Activated T-cell treated with anti-CD3 and anti-CD28 coated beads, Interleukin-2, amount 50 U/mL, for 72 hours (primary cell): ENCODE measurements at places on chromosomes 2 and 18. TPM values are rescaled to one million over a fixed set of nuclear protein-coding genes. Genes with fewer than 3 reads are reported as not detected.

Gene MTIF2
- 55.7 TPM for total RNA-seq

Gene LRRC30
- total RNA-seq: not detected

Gene ANKRD36
- 36.1 TPM for total RNA-seq

- H3K27ac ChIP-seq: no peak overlapping the region
- DNase-seq: no peak
- no peak overlapping the region for H3K4me3 ChIP-seq
- no peaks in the 10 kb centered on the region for H3K36me3 ChIP-seq
- no peaks in the 10 kb centered on the region for H3K27me3 ChIP-seq
- no peaks in the 10 kb centered on the region for H3K4me1 ChIP-seq
Observed at GRCh38 chr18:34600158-34600557, 109.9 kb upstream of the DTNA start.

DNA sequence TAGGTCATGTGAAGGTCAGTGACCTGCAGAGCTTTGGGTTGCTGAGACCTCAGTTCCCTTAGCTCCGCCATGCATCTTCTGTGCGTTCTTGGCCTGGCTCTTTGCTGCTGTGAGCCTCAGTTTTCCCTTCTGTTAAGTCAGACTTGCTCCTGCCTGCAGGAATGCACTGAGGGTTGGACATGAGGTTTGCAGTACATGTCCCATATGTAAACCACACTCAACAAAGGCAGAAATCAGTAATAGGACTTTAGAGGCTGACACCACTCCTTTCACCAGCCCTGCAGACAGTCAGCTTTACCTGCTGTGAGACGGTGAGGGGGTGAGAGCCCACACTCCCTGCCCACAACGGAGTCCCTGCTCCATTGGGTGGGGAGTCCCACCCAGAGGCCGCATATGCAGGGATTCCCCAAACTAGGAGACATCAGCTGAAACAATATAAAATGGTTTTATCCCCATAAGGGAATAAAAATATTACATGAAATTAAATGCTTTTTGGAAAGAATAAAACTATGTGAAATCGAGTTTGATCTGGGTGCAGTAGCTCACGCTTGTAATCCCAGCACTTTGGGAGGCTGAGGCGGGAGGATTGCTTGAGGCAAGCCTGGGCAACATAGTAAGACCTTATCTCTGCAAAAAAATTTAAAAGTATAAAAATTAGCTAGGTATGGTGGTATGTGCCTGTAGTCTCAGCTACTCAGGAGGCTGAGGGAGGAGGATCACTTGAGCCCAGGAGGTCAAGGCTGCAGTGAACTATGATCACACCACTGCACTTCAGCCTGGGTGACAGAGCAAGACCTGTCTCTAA lies 55.1 kb downstream of the MYO7B start:
- H3K36me3 ChIP-seq: no peaks in the 10 kb centered on the region
- DNase-seq: no peak
- H3K27me3 ChIP-seq: no peaks in the 10 kb centered on the region
- no peak overlapping the region for H3K27ac ChIP-seq
- H3K4me3 ChIP-seq: no peak overlapping the region

DNA sequence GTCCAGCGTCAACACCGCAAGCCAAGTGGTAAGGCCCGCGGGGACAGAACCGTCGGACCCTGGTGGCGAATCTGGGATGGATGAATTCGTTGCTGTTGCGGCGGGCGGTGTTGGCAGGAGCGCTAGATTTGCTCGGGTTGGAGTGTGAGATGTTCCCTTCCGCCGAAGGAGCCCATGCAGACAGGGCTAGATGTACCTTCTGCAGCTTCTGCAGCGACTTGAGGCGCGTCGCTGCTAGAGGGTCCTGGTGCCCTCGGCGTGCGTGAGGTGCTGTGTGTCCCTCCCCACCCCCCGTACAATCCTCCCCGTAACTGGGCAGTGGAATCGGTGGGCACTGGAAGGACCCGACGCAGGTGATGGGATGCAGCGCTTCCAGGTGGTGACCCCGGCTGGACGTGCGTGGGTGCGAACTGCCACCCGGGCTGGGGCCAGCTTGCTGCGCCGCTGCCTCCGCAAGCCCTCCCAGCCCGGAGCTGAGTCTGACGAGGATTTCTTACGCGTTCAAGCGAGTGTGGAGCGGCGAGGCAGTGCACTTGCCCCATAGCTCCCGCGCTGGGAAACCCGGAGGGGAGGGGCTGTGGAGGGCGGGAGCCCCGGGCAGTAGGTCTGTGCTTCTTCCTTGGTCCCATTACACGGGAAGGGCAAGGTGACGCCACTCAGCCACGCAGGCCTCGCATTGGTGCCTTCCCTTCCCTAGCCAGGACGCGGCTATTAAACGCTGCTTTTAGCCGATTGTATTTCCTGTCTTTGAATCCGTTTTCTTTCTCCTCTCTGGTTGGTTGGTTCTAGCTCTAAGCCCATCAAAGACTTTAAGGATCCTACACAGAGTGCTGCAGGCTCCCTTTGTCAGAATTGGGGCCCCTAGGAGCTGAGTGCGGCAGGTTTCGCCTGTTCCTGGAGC lies 34.2 kb downstream of the CHRNA1 start:
- H3K36me3 ChIP-seq: no peaks in the 10 kb centered on the region
- H3K4me1 ChIP-seq: peaks cover 15% of the 10 kb centered on the region
- DNase-seq: peak; percentile 44
- H3K4me3 ChIP-seq: peak overlapping the region; percentile 91
- no peak overlapping the region for H3K27ac ChIP-seq

DNA sequence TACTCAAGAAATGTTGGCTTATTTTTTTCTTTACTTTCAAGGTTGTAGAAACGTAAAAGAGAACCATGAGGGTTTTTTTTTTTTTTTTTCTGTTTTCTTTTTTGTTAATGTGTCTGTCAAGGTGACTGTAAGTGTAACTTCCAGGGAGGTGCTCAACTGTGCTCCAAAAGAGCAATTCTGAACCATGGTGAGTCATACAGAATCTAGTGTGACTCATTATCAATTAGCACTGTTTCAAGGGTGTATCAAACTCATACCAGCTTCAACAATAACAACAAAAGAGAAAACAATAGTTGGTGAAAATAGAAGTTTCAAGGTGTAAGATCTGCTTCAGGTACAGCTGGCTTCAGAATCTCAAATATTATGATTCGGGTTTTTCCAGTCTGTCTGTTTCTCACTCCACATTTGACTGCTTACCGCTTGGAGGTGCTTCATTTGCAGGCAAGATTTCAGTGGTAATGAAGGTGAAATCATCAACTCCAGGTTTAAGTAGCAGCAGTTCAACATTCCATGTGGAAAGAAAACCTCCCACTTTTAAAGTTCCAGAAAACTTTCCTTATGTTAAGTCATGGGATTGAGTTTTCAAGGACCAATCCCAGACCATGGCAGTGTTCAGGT lies 850.6 kb downstream of the CNTNAP5 start:
- no peak for DNase-seq
- no peaks in the 10 kb centered on the region for H3K27me3 ChIP-seq
- no peak overlapping the region for H3K27ac ChIP-seq
- no peaks in the 10 kb centered on the region for H3K4me1 ChIP-seq
- H3K36me3 ChIP-seq: no peaks in the 10 kb centered on the region
- H3K4me3 ChIP-seq: no peak overlapping the region

DNA sequence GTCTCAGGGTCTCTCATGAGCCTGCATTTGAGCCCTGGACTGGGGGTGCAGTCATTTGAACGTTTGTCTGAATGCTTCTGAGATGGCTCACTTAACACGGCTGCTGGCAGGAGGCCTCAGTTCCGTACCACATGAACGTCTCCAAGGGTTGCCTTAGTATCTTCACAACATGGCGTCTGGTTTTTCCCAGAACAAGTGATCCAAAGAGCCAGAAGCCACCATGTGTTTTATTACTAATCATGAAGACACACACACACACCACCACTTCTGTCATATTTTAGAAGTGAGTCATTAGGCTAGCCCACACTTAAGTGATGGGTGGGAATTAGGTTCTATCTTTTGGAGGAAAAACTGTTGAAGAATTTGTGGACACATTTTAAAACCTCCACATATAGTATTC lies 15.0 kb upstream of the MYO1B start:
- H3K36me3 ChIP-seq: no peaks in the 10 kb centered on the region
- no peaks in the 10 kb centered on the region for H3K4me1 ChIP-seq
- H3K27me3 ChIP-seq: peaks cover 6% of the 10 kb centered on the region
- DNase-seq: no peak
- H3K4me3 ChIP-seq: no peak overlapping the region
- H3K27ac ChIP-seq: no peak overlapping the region

- H3K27me3 ChIP-seq: no peaks in the 10 kb centered on the region
- H3K4me1 ChIP-seq: peaks cover 42% of the 10 kb centered on the region
- peak overlapping the region; percentile 94 for H3K27ac ChIP-seq
- H3K36me3 ChIP-seq: peaks cover 21% of the 10 kb centered on the region
- H3K4me3 ChIP-seq: peak overlapping the region; percentile 27
- DNase-seq: peak; percentile 4
Observed at GRCh38 chr2:101272045-101272784, 19.5 kb downstream of the CNOT11 start.
